Stimulated activated CD8-positive, alpha-beta memory T cell treated with anti-CD3 and anti-CD28 coated beads, Interleukin-15, amount 100 ng/mL, for 24 hours (primary cell): ENCODE measurements at places on chromosomes 2 and 18.

DNA sequence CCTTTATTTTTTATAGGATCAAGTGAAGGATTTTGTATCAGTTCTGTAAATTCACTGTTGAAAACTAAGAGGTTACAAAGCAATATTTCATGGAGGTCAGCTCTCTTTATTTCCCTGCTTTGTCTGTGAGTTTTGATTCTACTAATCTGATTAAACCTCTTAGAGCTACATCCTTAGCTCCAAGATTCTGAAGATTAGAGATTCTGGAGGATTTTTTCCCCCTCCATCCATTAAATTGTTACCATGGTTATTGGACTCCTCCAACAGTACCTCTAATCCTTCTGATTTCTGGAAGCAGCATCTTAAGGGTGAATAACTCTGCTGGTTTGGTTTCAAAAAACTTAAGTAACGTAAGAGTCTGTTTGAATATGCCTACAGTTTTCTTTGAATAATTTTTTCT, 110.0 kb downstream of the TANC1 start:
- DNase-seq, result no peak

- DNase-seq, result no peak
Observed at GRCh38 chr18:56097621-56098020, 509.6 kb upstream of the TCF4 start.

- no peak for DNase-seq
Observed at GRCh38 chr2:144681389-144681788, 161.5 kb upstream of the ZEB2 start.

DNA sequence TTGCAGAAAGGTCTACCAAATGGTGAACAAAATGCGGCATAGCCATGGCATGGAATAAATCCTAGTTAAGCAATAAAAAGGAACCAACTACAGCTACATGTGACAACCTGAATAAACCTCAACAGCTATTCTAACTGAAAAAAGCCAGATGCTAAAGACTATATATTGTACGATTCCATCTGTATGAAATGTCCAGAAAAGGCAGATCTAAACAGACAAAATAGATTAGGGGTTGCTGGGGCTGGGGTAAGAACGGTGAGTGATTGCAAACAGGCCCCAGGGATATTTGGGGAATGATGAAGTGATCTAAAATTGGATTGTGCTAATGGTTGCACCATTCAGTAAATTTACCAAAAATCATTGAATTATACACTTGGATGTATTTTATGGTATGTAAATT, 2.8 kb downstream of the CCDC68 start:
- no peak for DNase-seq

GRCh38 chr18:44258086-44258485, 422.6 kb upstream of the SETBP1 start:
- no peak for DNase-seq

- no peak for DNase-seq
Observed at GRCh38 chr18:46051731-46052461, 20.2 kb downstream of the PSTPIP2 start.

- DNase-seq, result no peak
Observed at GRCh38 chr2:207960911-207961310, 64.4 kb downstream of the PLEKHM3 start.

DNA sequence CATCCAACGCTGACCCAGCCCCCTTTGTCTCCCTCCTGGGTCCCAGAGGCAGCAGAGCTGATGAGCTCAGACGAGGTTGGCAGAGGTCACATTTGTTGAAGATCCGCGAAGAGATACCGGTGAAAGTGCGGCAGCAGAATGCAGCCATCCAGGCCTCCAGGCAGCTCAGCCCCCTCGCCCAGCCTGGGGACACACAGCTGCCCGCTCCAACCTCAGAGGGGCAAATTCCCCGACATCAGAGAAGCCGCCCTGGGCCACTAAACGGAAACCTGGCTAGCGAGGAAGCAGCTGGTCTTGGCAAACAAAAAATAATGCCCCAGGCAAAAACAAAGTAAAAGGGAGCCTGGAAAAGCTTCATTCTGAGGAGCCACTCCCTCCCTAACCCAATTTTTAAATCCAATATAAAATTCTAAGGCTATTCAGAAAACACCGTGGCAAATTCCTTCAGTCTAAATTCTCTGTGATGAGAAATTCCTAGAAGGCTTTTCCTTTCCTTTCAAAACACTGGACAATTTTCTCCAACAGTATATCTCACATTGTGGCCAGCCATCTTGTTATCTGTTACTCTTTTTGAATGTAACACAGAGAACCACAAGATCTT, 262.4 kb downstream of the SS18 start:
- no peak for DNase-seq

- no peak for DNase-seq
Observed at GRCh38 chr18:56036741-56037140, 448.7 kb upstream of the TCF4 start.

GRCh38 chr2:163247156-163247846, 408.7 kb upstream of the KCNH7 start:
- DNase-seq, result no peak

DNA sequence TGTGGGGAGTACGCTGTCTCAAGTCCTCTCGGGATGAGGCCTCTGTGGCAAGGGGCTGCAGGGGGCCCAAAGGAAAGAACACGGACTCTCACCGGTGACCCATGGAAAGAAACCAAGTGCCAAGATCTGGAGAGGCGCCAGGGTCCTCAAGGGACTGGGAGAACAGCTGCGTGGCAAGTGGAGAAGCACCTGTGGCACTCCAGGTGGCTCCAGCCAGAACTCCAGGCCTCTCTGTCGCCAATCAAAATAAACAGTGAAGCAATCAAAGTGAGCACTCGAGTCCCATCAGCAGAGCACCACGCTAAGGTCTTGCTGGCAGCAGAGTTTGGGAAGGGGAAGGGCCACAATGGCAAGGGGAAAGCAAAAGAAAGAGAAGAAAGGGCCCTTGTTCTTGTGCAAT, 54.7 kb downstream of the BCL2 start:
- DNase-seq, result no peak

- no peak for DNase-seq
Observed at GRCh38 chr2:113058411-113058994, 495 bp upstream of the IL36RN start.

GRCh38 chr2:218397820-218398436, 1.7 kb upstream of the CTDSP1 start:
- no peak for DNase-seq

GRCh38 chr2:96962567-96963203, 23.7 kb downstream of the FAM178B start:
- DNase-seq, result no peak

DNA sequence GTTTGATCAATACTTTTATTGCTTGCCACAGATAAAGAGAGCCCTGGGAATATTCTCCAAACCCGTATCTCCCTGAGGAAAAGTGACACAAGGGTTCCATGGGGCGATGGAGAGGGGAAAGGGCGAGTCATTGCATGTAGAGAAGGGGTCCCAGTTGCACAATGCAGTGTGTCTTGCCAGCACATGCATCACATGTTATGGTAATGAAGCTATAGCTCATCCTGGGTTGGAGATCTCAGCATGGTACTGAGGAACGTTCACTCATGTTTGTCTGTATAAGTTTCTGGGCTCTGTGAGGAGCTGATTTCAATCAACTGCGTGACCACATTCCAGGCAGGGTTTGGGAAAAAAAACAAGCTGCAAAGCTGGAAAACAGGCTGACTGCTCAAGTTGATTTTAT, 220.7 kb upstream of the MC4R start:
- DNase-seq, result no peak

DNA sequence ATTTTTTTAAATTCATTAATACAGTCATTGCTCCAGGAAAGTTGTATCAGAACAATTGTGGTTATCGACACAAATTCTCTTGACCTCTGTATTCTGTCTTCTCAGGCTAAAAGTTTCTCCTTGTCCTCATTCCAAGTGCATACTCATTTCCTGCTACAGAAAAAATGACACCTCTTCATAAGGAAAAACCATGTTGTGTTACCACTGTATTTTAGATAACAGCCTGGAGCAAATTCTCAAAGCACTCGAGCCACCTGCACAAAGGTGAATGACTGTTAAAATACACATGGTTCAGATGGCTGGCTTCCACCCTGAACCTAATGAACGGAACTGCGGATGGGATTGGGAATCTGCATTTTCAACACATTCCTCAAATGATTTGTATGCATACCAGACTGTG, 586.5 kb downstream of the EPHA4 start:
- no peak for DNase-seq

DNA sequence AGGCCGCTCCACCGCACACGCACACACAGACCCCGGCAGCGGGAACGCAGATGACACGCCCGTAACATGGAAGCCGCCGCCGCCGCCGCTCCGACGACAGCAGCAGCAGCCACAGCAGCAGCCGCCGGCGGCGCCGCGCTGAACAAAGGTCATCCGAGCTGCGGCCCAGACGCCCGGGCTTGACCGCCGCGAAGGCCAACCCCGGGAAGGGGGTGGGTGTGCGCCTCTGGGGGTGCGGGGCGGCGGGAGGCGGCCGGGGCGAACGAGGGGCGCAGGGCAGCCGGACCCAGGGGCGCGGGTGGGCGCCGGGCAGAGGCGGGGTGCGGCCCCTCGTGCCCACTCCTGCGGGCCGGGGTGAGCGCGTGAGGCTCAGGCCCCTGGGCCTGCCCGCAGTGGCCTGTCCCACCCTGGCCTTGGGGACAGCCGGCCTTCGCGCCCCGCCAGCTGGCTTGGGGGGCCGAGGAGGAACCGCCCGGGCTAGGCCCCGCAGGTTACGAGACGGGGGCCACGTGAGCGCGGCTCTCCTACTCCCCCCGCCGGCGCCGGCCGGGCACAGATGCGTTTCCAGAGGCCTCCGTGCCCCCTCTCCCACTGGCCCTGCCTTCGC, 1.0 kb upstream of the ZNF532 start:
- DNase-seq, result no peak

DNA sequence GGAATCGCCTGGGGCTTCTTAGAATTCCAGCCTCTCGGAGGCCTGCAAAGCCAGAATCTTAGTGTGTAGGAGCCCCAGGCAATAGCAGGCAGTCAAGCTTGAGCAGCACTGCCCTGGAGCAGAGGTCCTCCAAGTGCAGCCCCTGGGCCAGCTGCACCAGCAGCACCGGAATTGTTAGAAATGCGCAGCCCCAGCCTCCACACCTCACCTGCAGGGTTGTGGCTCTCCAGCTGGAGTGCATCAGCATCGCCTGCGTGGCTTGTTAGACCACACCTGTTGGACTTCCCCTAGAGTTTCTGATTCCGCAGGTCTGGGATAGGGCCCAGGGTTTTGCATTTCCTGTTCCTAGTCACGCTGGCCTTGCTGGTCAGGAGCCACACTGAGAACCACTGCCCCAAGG, 100.3 kb downstream of the ASAP2 start:
- DNase-seq, result no peak

GRCh38 chr18:43420950-43421349, 143.7 kb upstream of the SYT4 start:
- no peak for DNase-seq

DNA sequence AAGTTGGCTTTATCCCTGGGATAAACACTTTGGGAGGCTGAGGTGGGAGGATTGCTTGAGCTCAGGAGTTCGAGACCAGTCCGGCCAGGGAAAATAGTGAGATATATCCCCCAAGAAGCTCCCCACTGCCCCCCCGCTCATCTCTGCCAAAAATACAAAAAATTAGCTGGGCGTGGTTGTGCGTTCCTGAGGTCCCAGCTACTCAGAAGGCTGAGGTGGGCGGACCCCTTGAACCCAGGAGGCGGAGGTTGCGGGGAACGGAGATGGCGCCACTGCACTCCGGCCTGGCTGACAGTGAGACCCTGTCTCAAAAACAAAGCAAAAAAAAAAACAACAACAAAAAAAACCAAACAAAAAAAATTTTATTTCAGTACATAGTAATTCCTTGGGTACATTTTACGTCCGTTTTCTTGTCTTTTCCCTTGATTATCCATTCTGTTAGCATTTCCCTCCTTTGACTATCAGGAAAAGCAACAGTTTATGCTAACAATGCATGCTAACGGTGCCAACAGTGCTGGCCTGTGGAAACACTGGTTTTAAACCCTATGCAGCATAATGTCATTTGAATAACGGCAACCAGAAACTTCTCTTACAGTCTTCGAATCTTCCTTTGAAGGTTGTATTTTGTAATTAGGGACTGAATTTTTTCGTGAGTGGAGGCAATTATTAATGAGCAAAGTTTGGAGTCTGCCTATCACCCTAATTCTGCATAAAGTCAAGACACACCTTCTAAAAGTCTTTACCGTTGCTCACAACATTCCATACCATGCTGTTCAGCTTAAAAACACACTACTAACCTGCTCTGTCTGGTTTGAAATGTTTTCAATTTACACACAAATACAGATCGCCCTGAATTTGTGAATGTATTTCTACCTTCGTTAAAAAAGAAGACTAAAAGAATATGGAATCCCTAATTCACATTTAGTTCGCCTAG, 721 bp upstream of the MIB1 start:
- no peak for DNase-seq

DNA sequence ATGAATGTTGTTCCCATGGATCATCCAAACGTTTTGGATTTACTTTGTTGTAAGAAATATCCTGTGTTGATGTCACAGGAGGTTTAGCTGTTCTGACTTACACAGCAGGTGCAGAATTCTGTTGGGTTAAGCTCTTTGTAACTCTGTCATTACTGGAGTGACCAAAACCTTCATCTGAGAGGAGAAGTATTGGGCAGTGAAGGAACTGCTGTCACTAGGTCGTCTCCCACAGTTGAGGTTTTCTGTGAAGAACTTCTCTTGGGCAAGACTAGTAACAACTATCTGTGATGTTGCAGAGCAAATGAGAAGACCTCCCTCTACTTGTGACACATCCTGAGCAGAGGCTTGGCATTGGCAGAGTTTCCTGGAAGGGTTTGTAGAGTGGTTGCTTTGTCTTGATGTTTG, 2.9 kb downstream of the SPTBN1 start:
- no peak for DNase-seq

DNA sequence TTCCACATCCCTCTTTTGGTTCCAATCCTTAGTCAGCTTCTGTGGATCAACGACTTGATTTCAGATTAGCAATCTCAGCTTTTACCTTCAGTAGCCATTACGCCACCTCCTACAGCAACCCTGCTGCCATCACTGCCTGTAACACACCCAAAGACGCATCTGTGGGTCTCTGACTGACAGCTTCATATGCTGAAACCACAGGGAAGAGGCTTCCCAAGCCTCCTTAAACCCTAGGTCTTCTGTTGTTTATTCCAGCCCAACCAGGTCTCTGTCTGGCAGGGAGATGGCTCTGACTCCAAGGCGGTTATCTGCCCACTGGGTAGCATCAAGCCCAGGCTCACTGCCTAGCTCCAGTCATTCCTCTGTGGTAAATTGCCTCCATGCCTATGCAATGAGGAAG, 28.6 kb upstream of the TRIB2 start:
- no peak for DNase-seq

DNA sequence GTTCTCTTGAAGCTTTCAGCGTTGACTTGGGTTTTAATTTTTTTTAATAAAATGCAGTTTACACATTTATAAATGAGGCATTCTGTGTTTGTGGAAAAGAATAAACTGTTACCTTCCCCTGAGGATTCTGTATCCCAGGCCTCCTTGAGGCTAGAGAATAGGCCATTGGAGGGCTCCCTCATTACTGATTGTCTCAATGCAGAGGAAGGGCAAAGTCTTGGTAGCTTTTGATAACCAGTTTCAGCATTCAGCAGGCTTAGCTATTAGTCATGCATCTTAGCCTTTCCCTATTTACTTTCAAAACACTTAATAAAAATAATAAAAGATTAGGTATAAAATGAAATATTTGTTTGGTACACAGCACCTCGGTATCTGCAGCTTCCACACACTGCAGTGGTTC, 58.1 kb upstream of the OTX1 start:
- DNase-seq, result no peak

GRCh38 chr2:240522406-240522805, 35.4 kb downstream of the ANKMY1 start:
- DNase-seq, result no peak

- DNase-seq, result no peak
Observed at GRCh38 chr2:144190908-144191605, 328.9 kb downstream of the ZEB2 start.
